MCF 10A (cell line): ENCODE measurements at places on chromosomes 2 and 18.

GRCh38 chr2:177721818-177722567, 329.4 kb downstream of the AGPS start:
- DNase-seq, result no peak

GRCh38 chr2:81078631-81079030, 774.1 kb upstream of the LRRTM1 start:
- no peak for DNase-seq

DNA sequence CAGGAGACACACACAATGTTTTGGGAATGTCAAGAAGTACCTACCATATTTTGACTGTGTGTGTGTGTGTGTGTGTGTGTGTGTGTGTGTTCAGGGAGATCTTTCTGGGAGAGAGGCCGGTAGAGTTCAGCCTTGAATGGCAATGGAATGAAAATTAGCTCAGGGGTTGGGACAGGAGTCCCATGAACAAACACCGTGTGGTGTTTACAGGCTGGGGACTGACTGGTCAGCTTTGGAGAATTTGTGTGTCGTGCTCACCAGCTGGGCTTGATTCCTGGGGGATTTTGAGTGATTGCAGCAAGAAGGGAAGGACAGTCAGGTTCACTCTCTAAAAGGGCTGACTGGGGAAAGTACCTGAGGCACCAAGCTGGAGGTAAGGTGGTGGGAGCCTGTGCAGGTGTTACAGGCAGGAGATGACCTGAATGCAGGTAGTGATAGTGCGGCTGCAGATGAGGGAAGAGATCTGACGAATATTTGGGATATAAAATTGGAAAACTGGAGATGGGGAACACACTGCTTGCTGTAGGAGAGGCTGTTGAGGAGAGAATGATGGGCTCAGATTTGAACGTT, 2.5 kb upstream of the ADNP2 start:
- DNase-seq, result no peak

DNA sequence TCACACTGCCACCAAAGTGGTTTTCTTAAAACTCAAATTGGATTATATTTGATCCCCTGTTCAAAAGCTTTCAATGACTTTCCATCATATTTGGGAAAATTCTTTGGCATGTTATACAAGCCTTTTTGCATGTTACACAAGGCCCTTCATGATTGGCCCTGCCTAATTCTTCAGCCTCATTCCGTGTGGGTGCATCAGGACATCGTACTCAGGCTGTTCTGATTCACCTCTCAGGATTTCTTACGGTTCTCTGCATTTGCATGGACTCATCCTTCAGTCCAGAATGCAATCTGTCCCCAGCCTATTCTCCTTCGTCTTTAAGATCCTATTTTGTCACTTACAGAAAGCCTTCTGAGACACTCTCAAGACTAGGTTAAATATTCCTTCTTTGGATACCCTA, 107.8 kb downstream of the LYPD1 start:
- no peak for DNase-seq

- no peak for DNase-seq
Observed at GRCh38 chr2:95296011-95296410, 1.1 kb upstream of the KCNIP3 start.

DNA sequence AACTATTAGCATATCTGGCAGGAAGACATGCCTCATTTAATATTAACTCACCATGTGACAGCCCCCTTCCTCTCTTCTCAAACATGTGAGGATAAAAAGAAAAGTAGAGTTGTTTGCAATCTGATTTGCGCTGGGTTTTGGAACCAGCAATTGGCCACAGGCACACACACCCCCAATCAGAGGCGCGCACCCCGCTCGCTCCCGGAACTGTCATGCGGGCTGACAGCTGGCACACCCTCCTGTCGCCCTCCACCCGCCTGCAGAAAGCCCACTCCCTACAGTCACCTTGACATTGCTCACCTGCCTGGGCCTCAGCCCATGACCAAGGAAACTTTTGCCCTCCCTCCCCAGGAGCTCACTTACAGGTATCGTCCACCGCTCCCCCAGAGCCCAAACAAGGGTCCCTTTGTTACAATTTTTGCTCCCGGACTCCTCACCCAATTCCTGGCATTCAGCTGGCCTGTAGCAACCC, 1.1 kb downstream of the COBLL1 start:
- peak; percentile 37 for DNase-seq

- no peak for DNase-seq
Observed at GRCh38 chr2:240421381-240421780, 14.1 kb upstream of the GPC1 start.

- DNase-seq, result no peak
Observed at GRCh38 chr2:27832396-27832795, 57.8 kb downstream of the RBKS start.

GRCh38 chr2:196440413-196440812, 199.1 kb upstream of the CCDC150 start:
- DNase-seq, result no peak

DNA sequence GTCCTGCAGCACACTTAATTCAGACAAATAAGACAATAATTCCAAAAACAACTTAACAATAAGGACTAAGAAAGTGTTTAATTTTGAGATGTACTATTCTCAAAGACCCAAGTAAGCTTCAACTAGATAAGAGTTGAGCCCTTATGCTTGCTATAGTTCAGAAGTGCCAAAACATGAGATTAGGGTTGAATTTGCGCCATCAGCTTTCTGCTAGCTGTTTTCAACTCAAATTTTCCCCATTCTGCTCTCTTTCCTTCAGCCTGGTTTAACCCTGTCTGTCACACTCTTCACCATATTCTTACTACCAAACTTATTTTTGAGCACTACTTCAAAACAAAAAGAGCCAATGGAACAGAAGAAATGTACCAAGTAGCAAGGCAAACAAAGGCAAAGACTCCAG, 4.1 kb downstream of the NFE2L2 start:
- DNase-seq, result no peak

DNA sequence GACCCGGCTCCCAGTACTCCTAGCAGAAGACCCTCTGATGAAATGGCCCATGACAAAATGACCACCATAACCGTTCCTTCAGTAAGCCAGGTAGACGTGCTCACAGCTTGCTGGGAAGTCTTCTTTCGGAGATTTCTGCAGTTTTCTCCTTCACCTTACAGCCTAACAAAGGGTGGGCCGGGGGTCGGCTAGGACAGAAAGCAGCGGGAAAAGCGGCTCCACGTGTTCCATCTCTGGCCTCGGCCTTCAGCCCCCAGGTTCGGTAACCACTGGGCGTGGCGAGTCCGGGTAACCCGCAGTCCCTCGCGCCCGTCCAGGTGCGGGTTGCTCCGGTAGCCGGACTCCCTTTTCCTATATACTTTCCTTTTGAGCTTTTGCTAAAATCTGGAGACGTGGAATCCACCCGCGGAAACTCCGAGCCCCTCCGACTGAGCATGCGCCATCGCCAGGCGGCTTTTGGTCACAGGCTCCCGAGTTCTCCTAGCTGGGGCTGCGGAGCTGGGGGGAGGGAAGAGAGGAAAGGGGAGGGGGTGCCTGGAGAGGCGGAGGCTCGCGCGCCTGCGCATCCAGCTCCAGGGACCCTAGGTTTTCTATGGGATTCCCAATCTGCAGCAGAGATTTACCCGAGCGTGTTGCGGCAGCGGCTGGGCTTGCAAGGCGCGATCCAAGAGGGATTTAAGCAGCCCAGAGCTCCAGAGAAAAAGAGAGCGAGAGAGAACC, at the start of gene VSNL1:
Gene VSNL1 (plus strand): TSS at position 604 of the 720 bp plus-strand sequence. CDS start 51,379 bp downstream, outside the sequence.
- peak; percentile 94 for DNase-seq

- no peak for DNase-seq
Observed at GRCh38 chr2:45223531-45223930, 214.3 kb upstream of the SIX2 start.

DNA sequence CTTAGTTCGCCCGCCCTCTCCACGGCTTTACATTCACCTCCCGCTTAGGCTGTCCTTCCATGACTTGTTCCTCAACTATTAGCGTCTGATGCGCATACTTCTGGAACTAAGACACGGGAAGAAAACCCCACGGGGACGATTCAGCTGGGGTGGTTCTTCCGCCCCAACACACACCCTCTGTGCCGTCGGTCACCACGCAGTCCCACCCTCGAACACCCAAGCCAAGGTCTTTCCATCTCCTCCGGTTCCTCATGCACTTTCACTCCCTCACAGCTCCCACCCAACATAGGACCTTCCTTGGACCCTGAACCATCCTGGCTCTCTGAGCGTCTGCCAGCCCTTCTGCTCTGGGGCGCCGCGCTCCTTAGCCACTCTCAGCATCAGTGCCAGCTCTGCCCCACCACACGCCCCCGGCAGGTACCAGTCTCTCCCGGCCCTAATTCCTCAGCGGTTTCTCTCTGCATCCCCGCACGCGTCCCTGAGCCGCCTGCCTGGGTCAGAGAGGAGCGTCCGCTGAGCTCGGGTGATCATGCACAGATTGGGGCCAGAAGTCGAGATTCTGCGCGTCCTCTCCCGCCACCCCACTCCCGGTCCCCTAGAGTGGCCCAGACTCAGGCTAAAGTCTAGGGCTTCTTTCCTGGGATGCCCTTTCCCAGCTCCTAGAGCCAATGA, 522 bp upstream of the SRD5A2 start:
- DNase-seq, result no peak

- DNase-seq, result no peak
Observed at GRCh38 chr2:144512891-144513351, 7.0 kb downstream of the ZEB2 start.

DNA sequence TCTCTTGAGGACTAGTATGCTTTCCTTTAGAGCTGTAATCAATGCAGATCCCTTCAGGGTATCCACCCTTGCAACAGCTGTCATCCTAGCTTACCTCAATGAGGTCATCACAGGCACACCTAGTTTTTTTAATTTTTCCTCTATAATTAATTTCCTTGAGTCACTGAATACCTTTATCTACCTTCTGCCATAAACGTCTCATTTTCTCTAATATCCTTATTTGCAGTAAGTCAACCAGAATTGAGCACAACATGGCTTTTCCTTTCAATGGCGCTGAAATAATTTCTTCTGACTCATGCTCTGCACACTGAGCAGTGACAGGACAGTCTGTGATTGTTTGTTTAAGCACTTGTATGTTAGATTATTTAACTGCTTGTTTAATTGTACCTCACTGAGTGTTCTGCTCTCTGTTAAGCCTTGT, 49.4 kb downstream of the ETAA1 start:
- peak; percentile 44 for DNase-seq
